ENCODE measurements at places on chromosomes 7 and 10.

DNA sequence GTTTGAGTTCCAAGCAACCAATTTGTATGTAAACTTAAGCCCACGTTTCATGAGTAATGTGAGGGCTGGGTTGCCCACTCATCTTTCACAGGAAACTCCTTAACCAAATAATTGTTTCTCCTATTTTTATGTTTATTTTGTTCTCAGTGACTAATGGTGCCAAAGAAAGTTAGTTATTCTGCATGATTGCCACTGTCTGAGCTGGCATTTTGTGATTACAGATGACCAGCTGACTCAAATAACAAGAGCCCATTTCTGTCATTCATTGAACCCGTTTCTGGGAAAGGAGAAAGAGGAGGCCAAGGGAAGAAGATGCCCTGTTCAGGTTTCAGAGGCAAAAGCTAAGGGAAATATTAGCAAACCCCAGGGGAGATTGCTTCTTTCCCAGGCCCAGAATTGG lies 186.9 kb upstream of the MYO3A start:
- DNase-seq: no peak

DNA sequence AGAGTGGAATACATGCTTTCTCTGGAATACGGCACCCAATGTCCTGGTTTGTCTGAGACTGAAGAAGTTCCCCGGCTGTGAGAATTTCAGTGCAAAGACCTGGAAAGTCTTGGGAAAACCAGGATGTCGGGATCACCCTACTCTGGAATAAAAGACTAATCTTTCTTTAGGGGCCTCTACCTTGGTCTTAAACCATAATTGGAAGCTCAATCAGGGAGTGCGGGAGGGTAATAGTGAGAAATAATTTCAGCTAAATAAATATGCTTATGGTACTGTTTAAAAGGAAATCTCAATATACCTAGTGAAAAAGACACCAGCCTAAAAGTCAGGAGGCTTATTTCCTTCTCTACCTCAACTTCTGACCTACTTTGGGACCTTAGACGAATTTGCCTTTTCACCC lies 236.1 kb upstream of the GLI3 start:
- no peak for DNase-seq

DNA sequence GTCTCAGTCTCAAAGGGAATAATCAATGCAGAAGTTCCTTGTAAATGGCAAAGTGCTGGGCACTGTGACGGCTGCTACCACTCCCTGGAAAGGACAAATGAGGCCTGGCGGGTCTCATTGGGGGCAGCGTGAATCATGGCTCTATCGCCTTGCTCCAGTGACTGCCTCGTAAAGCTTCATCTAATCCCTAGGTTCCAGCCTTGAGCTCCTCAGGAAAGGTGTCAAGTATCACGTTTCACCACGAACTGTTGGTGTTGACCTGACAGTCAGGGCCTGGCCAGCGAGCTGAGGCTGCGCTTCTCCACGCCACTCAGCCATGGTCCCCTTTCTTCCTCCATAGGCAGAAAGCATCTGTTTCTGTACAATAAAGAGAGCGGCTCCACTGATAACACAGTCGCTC lies 126.7 kb upstream of the ZNF32 start:
- DNase-seq: no peak

DNA sequence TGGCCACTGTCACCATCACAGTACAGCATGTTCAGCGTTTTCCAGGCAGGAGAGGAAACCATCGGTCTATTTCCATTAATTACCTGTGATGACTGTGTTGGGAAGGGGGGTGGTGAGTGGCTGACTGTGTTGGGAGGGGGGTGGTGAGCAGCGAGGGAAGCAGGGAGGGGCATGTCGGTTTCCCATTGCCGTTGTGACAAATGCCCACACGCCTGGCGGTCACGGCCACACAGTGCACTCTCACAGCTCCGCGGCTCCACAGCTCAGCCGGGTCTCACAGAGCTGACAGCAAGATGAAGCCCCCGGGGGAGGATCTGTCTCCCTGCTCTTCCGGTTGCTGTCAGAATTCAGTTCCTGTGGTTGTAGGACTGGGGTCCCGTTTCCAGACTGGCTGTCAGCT lies 39.0 kb downstream of the AP5Z1 start:
- DNase-seq: no peak

DNA sequence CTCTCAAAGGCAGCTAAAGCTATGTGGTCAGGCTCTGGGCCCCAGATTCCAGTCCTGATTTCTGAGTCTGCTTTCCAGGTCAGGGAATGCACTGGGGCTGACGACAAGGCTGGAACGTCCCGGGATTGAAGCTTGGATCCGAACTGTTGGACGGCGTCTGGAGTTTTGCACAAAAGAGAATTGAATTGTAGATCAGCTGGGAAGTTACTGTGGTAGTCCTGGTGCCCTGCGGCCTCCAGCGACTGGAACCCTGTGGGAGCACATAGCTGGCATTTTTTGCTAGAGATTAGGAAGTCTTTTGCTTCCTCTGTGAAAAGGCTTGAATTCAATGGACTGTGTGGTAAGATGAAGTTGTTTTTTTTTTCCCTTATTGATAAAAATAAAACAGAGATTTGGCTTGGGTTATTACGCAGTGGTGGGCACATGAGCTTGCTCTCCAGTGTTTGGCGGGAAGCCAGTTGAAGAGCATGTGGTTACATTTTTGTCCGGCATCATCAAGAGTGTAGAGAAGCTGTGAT lies at the start of gene HK1:
Gene HK1 (plus strand): TSS at position 51 of the 518 bp plus-strand sequence.
- no peak for DNase-seq

DNA sequence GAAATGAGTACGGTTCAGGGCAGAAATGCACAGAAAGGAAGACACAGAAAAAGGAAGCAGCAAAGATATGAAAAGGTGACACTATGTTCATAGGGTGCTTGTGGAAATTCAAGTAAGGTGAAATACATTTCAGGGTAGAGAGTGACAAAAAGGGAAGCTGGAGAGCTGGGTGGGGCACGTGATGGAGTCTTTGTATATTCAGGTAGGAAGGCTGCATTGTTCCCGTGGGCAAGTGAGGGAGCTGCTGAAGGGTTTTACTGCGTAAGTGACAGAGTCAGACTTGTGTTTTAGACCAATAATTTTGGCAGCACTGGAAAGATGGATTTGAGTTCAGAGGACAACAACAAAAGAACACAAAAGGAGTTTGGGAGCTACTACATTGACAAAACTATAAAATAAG lies 35.3 kb upstream of the ANK3 start:
- DNase-seq: no peak

- no peak for DNase-seq
These were observed 220.2 kb downstream of the SNX10 start for GRCh38 chr7:26511866-26512265.

DNA sequence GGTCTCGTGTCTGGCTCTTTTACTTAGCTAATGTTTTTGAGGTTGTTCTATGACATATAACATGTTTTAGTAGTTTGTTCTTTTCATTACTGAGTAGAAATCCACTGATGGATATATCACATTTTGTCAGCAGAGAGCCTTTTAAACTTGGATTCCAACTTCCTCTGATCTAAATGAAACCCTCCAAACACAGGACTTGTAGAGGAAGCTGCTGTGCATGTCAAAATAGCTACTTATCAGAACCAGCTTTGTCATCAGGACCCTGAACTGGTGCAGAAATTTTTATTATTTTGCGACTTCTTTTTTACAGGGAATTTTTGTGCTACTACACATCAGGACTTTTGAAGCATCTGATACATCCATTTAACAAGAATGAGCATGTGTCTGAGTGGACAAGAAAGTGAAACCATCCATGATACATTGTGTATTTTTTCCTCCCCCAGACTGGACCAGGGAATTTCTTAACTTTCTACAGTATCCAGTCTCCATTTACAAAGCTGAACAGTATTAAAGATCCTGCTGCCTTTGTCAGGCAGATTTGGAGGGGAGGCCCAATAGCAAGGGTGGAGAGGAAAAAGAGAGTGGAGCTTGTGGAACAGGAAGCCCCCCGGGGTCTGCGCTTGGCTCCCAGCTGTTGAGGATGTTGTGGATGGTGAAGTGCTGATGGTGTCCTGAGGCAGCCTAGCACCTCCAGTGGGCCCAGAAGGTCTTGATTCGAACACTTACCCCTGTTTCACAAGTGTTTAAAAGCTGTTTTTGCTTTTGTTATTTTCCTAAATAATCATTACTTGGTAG lies 29.3 kb upstream of the MTPAP start:
- no peak for DNase-seq

GRCh38 chr7:22896917-22897316 lies 74.3 kb upstream of the TOMM7 start:
- DNase-seq: no peak

GRCh38 chr7:151876899-151877777 lies at the start of gene PRKAG2:
Gene PRKAG2 (minus strand): TSS chr7:151877115. CDS start chr7:151876620, 495 bp downstream.
- peak; percentile 47 for DNase-seq

GRCh38 chr7:2972835-2973161 lies 70.9 kb downstream of the CARD11 start:
- no peak for DNase-seq

DNA sequence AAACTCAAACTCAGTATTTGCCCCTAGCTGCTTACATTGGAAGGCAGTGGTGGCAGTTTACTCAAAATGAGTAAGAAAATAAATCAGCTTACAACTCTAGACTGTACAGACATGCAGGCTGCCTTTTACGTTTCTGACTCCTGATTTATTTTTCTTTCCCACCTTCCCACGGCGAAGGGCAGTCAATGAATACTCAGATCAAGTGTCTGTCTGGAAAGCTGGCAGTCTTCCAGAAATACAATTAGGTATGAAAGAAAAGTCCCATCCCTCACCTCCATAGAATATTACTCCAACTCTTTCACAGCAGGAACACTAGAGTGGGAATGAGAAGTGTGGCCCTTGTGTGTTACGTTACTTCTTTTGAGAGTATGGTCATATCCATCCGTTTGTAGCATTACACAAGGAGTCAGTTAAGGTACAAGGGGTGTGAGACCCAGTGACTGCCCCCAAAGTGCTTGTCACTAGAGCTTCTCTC lies 1.3 kb upstream of the PAPSS2 start:
- no peak for DNase-seq

GRCh38 chr7:112407261-112407660 lies 43.0 kb upstream of the IFRD1 start:
- DNase-seq: no peak

DNA sequence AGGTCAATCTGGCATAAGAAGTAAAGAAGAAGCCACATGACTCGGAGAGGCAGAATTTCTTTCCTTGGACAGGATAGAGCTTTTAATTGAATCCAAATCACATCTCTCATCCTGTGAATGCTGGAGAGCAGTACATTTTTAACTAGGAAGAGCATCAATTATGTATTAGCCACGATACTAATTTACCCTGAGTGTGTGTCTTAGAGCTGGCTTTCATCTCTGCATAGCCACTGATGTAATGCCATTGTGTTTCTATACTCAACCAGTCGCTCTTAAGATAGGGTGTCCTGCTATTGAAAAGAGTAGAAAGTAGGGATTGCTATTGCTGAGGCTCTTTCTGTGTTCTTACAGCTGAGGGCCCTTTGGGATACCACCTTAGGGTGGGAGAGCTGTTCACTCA lies 280.3 kb downstream of the AUTS2 start:
- DNase-seq: no peak

DNA sequence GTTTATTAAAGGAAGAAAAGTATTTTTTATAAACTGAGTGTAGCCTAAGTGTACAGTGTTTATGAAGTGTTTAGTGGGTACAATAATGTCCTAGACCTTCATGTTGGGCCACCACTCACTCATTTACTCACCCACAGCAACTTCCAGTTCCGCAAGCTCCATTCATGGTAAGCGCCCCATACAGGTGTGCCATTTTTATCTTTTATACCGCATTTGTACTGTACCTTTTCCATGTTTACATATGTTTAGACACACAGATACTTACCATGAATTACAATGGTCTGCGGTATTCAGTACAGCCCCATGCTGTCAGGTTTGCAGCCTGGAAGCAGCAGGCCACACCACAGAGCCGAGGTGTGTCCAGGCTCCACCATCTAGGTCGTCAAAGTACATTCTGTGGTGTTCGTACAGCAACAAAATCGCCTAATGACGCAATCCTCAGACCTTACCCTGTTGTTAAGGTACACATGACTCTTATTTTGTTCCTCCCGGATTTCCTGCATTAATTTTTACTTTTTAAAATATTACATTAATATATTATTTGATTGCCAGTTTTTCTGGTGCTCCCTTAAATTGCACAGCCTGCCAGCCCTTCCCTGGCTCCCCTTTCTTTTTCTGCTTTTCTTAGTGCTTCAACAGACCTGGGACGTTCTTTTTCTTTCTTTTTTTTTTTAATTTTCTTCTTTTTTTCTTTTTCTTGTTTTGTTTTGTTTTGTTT lies 881 bp upstream of the SSBP1 start:
- DNase-seq: no peak

- DNase-seq: no peak
These were observed 80.9 kb downstream of the DIP2C start for GRCh38 chr10:608331-609261.

DNA sequence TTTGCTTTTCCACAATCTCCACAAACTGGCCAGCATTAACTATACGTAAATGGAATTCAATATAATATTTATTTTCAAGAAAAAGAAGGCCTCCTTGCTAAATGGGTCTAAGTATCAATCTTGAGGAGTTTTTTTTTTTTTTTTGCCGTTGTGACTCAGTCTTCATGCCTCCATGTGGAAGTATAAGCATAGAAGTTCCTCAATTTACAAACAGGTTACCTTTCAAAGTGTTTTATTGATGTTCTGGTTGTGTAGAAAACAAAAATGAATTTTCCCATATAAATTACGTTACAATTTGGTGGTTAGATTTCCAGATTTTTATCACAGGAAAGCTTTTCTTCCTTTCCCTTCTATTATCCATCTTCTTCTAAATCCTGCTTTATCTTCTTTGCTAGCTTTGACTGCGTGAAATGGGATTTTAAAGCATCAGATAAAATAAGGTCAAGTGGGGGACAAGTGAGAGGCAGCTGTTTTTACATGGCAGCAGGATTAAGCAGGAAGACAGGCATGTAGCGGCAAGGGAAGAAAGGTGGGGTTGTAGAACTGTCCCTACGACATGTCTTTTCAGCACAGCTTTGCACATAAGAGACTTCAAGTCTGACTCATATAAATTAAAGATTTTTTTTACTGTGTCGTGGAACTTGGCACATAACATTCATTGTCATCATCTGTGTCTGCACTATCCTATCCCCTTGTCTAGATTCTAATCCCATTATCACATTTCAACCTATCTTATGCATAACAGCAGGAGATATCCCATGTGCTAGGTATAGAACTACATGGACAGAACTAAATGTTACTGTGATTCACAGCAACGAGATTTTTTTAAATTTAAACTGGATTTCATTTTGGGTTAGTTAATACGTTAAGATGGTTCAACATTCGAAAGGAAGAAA lies 135.3 kb upstream of the FAM3C start:
- DNase-seq: no peak

DNA sequence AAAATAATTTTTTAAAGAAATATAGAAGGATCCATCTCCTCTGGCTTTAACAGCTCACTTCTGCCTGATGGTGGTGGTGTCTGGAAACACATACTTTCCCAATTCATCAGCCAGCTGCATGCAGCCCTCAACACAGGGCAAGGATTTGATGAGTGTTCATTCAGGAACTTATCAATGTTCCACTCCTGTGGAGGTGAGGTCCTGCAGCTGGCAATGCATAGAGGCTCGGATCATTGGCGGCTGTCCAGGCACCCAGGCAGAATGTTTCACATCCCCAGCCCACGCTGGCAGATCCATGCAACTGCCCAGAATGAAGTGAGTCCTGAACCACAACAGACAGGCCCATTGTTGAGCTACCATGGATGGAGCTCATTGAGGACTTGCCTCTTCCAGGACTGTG lies 55.2 kb upstream of the KCNMA1 start:
- no peak for DNase-seq

GRCh38 chr10:119357412-119358151 lies 150.2 kb downstream of the GRK5 start:
- DNase-seq: no peak

GRCh38 chr7:101885597-101885955 lies 68.2 kb downstream of the CUX1 start:
- DNase-seq: no peak

GRCh38 chr7:13098161-13098560 lies 410.7 kb downstream of the ARL4A start:
- no peak for DNase-seq
